ENCODE measurements at places on chromosomes 3 and 15.

- no peak for DNase-seq
Observed at GRCh38 chr3:67437090-67437489, 217.3 kb downstream of the SUCLG2 start.

- DNase-seq, result no peak
Observed at GRCh38 chr3:134460965-134461364, 24.8 kb downstream of the ANAPC13 start.

GRCh38 chr3:52670621-52671521 is 14.8 kb downstream of the PBRM1 start:
- no peak for DNase-seq

- DNase-seq, result no peak
Observed at GRCh38 chr3:134008630-134009156, 21.0 kb downstream of the SLCO2A1 start.

GRCh38 chr15:39869858-39870515 is 50.1 kb downstream of the GPR176 start:
- no peak for DNase-seq

DNA sequence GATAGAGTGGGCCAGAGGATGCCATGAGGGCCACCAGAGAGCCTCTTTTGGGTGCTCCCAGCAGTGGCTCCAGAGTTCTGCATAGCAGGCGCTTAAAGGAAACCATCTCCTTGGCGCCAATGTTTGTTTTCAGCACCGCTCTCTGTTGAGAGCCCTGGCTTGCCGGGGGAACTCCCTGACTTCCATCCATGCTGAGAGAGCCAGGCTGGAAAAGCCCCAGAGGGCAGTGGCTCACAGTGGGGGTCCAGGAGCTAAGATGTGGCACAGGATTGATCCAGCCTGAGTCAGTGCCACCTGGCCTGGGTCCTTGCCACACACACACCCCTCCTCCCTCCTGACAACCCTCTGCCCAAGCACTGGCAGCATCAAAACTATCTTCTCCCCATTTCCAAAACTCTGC is 50.4 kb upstream of the HACD2 start:
- no peak for DNase-seq
